ENCODE measurements at places on chromosomes 3 and 15.

DNA sequence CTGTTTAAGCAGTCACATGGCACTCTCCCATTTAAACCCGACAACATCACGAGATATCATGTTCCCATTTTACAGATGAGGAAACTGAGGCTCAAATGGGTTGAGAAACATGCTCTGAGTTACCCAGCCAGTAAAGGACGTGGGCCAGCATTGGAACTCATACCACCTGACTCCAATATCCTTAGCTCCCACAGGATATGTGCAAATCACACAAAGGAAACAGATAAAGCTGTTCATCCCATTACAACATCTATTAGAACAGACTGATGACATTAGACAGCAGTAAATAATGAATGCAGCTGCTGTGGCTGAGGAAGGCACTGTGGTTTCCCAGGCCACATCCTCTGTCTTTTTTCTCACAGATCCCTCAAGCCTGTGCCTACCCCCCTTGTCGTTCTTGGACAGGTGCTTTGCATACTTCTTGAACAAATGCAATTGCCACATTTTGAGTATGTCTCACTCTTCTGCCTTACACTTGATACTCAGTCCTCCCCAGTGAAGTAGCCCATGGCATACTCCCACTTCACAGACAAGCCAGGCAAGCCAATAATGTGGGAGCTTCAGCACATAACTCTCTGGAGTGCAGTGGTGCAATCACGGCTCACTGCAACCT is 17.7 kb downstream of the FRMD4B start:
- DNase-seq: peak; percentile 81

- no peak for DNase-seq
Observed at GRCh38 chr3:158747417-158747816, 15.2 kb upstream of the RARRES1 start.

- DNase-seq: no peak
Observed at GRCh38 chr15:66423149-66423548, 36.4 kb downstream of the MAP2K1 start.

DNA sequence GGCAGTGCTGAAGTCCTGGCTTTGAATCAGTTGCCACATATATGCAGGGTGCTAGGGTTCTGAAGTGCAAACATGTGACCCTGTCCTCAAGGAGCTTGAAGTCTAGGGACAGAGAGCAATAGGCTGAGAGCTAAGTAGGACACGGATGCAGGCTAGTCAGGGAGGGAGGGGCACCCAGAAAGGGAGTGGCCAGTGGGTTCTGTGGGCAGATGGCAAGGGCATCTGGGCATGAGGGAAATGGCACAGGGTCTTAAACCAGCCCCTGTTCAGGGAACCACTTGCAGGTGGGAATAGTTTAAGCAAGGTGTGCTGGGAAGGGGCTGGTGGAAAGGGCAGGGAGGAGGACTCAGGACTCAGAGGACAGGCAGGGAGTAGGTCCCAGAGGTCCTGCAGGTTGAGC is 46.4 kb upstream of the EPHB1 start:
- DNase-seq: no peak

- no peak for DNase-seq
Observed at GRCh38 chr3:106204160-106204868, 335.5 kb upstream of the CBLB start.

- DNase-seq: no peak
Observed at GRCh38 chr15:76929011-76929760, 2.4 kb upstream of the RCN2 start.

- no peak for DNase-seq
Observed at GRCh38 chr3:37064747-37065146, 71.4 kb downstream of the MLH1 start.

- DNase-seq: no peak
Observed at GRCh38 chr15:92810418-92811138, 89.5 kb upstream of the CHD2 start.

DNA sequence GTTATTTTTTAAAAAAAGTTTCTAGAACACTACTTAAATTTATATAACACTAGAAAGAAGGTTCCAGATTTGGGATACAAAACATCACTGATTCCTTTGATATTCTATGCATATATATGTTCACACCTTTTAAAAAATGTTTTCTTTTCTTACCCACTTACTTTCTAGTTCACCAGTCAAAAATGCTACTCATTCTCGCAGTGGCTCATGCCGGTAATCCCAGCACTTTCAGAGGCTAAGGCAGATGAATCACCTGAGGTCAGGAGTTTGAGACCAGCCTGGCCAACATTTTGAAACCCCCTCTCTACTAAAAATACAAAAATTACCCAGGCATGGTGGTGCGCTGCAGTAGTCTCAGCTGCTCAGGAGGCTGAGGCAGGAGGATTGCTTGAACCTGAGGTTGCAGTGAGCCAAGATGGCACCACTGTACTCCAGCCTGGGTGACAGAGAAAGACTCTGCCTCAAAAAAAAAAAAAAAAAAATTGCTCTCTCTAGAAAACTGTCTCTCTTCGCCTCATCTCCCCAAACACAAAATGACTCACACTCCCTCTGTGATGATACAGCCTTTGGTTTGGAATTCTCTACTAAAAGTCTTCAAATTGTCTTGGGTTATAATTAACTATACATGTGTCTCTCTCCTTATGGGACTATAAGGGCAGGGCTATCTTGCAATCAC is 52.6 kb upstream of the TGFBR2 start:
- no peak for DNase-seq

DNA sequence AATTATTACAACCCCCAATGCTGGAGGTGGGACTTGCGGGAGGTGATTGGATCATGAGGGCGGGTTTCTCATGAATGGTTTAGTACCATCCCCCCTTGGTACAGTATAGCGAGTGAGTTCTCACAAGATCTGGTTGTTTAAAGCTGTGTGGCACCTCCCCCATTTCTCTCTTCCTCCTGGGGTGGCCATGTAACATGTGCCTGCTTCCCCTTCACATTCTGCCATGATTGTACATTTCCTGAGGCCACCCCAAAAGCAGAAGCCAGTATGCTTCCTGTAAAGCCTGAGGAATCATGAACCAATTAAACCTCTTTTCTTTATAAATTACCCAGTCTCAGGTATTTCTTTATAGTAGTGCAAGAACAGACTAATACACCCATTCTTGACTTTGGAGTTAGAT is 20.3 kb upstream of the PROK2 start:
- DNase-seq: no peak

DNA sequence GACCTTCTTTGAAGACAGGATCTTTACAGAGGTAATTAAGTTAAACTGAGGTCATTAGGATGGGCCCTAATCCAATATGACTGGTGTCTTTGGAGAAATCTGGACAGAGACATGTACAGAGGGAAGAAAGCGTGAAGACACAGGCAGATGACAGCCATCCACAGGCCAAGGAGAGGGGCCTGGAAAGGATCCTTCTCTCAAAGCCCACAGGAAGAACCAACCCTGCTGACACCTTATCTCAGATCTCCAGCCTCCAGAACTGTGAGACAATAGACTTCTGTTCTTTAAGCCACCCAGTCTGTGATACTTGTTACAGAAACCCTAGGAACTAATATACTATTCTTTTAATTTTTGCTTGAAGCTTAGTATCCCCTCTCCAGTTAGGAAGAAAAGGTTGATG is 74.2 kb downstream of the WDR76 start:
- DNase-seq: no peak

GRCh38 chr3:113269661-113270060 is 58.3 kb downstream of the BOC start:
- no peak for DNase-seq

DNA sequence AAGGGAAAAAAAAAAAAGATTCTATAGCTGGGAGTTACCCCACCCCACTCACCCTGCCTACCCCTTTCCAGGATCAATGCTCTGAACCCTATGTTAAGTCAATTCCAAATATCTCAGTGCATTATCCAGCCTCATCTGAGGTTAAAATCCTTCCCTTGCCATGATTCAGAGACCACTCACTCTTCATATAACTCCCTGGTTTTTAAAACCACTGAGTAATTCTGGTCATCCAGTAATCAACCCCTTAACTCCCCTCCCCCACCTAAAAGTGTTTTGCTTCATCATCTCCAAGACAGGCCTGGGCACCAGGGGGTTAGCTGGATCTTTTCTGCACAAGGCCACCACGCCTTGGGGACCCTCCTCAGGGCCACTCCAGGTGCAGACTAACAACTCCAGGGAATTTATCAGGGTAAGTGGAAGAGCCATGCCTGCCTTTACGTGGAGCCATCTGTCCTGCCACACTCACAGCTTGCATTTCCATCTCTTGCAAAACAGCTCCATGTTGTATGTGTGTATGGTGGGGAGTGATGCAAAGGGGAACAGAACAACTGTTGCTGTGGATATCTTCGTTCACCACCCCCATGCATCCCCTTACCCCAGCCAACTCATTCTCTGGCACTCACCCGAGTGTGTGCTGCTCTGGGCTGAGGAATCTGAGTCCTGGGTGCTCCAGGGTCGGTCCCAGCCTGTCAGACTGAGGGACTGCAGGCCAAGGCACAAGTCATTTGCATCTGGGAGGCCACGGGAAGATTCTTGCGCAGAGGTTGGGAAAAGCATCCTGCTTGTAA is 30.7 kb upstream of the RPS17 start:
- no peak for DNase-seq

DNA sequence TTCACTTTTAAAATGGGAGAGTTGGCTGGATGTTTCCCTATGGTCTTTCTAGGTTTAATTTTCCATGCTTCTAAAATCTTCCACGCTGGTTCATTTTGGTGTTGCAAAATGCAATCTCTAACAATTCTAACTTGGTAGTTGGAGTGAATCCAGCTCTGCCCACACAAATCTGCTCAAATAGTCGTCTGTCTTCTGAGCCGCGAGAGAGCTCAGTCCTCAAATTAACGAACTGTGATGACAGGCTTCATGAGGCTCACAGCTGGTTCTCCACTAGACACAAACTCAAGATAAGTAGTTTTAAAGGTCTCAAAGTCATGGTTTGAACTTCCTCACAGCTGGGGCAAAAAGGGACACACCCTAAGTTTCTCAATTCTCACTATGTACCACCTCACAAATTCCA is 178.6 kb upstream of the LYSMD4 start:
- no peak for DNase-seq

DNA sequence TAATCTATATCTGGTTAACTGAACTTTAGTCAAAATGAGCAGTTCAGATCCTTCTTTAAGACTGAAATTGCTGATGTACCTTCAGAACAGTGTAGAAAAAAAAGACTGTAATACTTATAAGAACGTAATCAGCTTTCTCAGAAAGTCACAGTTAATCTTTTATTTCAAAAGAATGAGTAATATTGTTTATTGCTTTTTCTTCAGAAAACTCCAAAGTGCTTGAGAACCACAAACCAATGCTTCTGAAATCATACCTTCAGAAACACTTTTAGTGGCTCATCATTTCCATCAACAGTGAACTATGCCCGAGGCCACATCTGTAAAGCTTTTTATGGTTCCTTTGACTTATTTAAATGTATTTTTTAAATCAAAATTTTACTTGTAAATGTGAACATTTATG is 33.3 kb upstream of the CLASP2 start:
- no peak for DNase-seq

DNA sequence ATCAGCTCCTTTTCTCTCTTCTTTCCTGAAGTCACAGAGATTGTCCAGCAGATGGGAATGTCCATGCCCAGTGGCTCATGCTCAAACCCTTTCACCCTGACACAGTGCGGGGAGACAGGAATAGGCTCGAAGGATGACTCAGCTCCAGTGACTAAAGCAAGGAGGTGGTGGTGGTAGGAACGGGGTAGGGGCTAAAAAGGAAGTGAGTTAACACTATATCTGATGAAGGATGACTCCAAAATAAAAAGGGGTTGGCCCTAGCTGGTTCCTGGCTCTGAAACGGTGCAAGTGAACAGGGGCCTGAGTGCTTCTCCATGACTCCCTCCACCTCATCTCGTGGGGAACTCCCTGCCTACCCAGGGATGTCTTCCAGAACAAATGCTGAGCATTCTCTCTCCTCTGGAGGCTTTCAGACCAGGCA is 167.4 kb upstream of the LPP start:
- DNase-seq: no peak

DNA sequence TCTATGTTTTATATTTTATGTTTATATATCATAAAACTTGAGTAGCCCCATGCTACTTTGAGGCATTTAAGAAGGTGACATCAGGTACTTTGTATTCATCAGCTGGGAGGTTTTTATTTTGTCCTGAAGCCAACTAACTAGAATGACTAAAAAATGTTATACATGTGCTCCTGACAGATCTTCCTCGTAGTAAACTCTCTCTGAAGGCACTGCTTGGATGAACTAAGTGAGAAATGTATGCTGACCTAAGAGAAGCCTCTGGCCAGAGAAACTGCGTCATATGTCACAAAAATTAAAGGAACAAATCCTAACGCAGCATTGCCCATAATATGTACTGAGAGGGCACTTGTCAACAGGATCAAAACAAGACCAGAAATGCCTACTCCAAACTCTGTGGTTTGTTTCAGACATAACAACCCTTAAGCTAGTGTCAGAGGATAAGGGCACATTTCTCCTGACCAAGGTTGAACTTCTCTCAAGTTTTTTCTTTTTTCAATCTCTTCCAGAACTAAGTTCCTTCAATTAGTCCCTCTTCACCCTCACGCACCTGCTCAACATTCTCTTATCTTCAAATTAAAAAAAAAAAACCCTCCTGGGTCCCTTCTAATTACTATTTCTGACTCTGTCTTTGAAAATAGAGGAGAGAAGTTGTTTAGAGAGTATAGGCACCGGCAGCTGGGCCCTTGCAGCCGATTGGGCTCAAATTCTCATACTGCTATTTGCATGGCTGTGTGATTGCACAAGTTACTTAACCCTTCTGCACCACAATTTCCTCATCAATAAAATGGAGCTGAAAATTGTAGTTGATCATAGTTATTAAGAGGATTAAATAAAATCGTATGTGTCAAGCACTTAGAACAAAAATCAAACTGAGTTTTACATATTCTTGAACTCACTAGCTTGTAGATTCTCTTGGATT is 159.0 kb downstream of the FRMD5 start:
- DNase-seq: no peak
